ENCODE measurements at places on chromosomes 3 and 15.

DNA sequence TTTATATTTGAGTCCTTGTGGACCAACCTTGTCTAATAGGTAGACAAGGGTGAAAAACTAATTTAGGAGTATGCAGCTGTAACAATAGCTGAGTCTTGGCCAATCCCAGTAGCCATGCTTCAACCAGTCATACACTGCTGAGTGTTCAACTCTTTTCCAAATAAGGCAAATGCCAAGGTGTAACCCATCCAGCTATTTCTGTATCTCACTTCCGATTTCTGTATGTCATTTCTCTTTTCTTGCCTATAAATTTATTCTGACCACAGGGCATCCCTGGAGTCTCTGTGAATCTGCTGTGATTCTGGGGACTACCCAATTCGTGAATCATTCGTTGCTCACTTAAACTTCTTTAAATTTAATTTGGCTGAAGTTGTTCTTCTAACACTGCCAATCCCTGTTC lies 93.2 kb downstream of the MAGI1 start:
- no peak for DNase-seq

DNA sequence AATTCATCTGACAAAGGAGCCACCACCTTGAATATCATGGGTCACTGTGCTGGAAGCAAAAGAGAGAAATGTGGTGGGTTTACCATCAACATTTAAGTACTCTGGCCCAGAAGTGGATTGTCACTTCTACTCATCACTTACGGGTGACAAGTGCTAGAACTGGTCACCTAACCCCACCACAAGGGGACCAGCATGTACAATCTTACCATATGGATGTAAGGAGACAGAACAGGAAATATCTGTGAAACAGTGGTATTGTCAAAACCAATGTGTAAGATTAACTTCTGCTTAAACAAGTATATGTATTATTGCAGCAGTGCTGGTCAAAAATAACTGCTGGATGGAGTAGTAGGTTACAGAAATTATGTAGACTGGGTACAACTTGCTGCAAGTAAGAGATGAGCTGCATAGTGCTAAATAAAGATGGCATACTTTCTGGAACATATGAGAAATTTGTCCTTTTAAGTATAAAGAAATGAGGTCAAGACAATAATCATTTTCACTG lies 171.8 kb downstream of the POTEB3 start:
- no peak for DNase-seq

- DNase-seq, result no peak
Observed at GRCh38 chr3:101722394-101723173, 1.8 kb upstream of the CEP97 start.

DNA sequence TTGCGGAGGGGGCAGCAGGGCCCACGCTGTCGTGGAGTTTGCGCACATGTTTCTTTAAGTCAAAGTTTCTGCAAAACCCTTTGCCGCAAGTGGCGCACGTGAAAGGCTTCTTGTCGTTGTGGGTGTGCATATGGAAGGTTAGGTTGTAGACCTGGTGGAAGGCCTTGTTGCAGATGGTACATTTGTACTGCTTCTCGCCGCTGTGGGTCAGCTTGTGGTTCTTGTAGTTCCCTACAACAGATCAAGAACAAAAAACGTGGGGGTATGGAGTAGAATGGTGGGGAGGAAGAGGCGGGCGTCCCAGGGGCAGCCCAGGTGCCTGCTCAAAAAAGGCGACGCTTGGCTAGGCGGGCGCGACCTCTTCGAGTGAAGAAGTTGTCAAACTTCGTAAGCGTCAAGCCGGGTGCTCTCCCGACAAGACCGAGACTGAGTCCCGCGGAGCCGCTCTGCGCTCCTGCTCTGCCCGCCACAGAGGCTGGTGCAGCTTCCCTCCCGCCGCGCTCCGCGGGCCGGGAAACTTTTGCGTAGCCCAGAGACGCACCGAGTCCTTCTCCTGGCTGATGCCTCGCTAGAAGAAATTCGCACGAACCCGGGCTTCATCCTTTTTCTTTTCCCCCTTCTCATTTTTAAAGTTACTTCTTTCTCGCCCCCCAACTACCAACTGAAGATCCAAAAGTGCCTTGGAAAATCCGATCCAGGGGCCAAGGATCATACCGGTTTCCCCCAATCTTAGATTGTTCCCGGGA lies 3.1 kb downstream of the FEZF2 start:
- DNase-seq, result no peak

DNA sequence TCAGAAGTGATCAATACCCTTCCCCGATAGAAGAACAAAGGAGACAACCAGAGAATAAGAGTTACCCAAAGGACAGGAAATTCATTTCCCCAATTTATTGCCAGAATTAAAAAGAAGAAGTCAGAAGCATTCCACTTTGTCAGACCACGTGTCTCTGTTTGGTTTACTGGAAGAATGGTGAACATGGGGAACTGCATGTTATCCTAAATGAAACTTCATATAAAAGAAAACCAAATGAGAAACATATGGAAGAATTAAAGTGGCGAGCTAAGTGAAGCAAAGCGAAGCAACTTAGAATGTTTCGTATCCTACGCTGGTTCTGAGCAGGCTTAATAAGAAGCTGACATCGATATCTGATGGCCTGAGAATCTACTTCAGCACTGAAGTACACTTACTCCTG lies 190.7 kb downstream of the MAGI1 start:
- no peak for DNase-seq

DNA sequence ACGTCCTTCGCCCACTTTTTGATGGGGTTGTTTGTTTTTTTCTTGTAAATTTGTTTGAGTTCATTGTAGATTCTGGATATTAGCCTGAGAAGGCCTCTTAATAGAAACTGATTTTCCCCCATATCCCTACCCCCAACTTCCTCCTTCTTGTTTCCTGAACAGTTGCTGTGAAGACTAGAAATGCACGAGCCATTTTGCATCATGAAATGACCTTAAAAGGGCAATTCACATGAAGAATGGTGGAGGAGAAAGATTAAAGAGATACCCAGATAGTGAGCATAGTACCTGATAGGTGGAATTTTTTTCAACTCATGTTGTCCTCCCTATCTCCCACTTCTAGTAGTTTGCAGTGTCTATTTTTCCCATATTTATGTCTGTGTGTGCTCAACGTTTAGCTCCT lies 55.2 kb upstream of the KCNH8 start:
- no peak for DNase-seq

GRCh38 chr3:100041328-100041749 lies 73.0 kb downstream of the FILIP1L start:
- no peak for DNase-seq

- no peak for DNase-seq
Observed at GRCh38 chr3:179260949-179261765, 10.2 kb upstream of the KCNMB3 start.

DNA sequence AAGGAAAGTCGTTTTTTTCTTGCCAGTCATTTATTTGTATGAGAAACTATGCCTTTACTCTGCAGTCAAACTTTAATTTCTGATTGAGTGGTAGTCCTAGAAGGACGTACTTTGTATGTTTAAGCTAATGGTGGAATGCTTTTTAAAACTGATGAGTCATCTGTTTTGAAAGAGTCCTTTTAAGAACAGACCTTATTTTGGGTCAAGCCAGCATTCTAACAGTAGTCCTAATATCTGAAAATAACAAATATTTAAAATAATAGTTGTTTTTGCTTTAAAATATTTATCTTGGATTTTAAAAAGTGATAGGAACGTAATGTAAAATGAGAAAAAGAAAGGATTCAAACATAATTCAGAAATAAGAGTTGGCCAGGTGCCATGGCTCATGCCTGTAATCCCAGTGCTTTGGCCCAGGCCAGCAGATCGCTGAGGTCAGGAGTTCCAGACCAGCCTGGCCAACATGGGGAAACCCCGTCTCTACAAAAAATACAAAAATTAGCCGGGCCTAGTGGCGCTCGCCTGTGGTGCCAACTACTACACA lies 1.3 kb upstream of the LRRC58 start:
- no peak for DNase-seq

- no peak for DNase-seq
Observed at GRCh38 chr15:91887921-91888373, 34.4 kb downstream of the SLCO3A1 start.

GRCh38 chr3:172151651-172152649 lies 112.6 kb downstream of the FNDC3B start:
- no peak for DNase-seq

DNA sequence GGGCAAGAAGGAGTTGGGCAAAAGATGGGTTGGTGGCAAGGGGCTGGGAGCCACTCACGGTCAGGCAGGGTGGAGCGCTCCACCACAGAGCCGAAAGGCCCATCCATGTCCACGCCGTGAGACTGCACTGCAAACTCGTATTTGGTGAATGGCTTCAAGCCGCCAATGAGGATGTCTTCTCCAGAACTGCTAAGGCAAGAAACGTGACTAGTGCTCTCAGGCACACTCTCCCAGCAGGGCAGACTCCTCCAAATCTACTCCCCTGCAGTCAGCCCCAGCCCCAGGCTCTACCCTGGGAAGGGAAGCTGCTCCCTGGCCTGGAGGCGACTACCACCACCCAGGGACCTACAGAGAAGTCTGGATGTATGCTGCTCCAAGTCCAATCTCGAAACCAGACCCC lies 11.4 kb upstream of the IGDCC3 start:
- DNase-seq, result no peak

DNA sequence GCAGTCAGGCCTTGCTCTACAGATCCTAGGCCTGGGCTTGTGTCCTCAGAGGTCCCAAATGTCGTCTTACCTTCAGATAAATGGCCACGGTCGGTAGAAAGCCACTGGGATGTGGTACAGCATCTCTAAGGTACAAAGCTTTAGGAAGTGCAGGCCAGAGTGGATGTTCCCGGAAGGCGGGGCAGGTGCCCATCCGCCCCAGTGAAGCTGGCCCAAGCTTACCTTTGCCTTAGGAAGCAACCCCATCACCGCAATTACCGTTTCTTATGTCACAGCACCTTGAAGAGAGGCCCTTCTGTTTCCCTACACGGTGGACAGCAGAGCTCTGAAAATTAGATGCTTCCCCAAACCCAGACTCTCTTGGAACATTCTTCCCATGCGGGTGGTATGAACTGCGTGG lies 240.1 kb upstream of the LYSMD4 start:
- no peak for DNase-seq

DNA sequence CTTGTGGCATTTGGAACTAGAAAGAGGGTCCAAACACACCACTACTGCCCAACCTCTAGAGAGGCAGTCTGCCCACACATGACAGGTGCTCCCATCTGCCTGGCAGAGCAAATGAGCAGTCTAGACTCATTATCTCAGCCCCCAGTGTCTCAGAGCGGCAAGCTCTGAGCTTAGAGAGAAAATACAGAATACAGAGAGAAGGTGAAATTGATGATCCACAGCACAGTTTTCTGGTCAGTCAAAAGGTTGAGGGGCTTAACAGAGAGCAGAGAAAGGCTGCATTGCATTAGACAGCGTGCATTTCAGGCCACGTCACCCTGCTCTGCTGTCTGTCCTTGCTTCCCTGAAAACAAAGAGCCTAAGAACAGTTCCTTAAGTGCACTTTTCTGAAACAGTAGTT lies 135.1 kb downstream of the KCNMB2 start:
- DNase-seq, result no peak

DNA sequence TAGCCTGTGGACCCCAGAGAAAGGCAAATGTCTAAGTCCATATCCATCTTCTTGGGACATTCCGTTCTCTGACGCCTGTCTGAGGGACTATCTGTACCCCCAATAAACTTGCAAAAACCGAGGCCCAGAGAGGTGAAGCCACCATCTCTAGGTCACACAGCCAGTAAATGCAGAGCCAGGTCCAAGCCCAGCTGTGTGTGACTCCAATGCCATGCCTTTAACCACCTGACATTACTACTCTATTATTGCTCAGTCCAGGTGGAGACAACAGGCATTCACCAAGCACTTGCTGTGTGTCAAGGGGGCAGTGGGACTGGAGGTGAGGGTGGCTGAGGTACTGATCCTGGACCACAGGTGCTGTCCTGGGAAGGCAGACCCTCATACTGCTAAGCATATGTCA lies 25.4 kb downstream of the CYP8B1 start:
- DNase-seq, result no peak

DNA sequence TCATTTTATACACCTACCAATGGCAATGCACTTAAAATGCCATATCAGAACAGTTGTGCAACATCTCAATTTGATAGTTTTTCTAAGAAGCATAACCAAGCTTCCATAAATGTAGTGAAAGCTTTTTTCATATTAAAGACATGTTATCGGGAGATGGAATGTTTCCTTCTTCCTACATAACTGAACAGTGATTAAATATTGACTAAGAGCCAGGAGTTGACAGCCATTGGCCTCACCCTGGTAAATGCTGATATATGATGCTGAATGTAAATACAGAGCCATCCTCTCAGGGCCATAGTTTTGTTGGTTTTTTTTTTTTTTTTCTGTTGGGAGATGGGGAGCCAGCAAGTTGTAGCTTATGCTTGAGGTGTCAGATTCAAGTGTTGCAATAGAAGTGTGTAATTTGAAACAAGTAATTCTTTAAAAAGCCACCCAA lies 203.3 kb upstream of the IL12A start:
- DNase-seq, result no peak

- peak; percentile 70 for DNase-seq
Observed at GRCh38 chr15:32029409-32029861, 880 bp upstream of the CHRNA7 start.

DNA sequence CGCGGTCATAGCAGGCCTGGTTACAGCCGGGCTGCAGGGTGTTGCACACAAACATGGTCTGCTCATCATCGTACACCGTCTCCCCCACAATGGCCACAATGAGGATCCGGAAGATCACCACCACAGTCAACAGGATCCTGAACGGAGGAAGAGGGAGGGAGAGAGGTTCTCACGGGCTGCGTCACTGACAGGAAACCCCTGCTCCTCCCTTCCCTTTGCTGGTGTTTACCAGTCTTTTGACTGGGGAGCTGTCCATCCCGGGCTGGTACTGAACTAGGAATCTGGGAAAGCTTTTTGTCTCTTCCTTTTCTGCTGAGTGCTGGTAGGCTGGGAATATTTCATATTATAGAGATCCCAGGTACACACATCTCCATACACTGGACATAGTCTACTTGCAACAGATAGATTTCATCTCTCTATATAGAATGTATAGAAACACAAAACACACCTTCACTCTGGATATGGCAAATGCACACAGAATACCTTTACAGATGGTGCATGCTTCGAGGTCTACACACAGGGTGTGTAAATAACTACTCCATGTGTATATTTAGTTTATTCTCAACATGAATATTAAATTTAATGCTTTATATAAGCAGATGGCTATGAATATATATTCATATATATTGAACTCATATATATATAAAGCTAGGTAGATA lies 1.4 kb downstream of the GJD2 start:
- DNase-seq, result no peak

- DNase-seq, result no peak
Observed at GRCh38 chr15:64146885-64147681, 4.4 kb upstream of the SNX22 start.

DNA sequence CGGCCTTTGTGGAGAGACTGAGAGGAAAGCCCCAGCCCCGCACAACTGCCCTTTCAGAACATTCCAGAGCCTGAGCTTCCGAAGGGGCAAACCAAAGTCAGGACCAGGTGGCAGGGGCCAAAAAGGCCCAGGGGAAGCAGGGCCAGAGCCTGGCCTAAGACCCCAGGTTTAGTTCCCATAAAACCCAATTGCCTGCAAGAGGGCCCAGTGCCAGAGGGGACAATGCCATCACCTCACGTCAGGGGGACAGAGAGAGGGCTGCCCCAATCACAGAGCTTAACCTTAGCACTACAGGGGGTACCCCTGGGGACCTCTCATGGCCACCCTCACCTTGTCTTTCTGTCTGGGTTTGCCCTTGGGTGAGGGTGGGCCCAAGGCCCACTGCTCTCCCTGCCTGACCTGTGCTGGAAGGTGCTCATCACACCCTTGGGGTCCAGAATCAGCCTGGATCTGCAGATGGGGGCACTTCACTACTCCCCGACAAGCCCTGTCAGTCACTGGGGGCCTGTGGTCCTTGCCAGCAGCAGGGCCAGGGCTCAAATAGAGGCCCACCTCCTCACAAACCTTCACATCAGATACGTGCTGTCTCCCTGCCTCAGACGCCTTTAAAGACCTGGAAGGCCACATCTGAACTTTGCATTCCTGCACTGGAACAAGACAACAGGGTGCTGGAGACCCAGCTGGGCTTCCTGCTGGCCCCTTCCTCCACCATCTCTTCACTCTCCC lies 3.8 kb downstream of the CALML4 start:
- DNase-seq, result no peak

Measured in NCI-H1048 (cell line).